ENCODE measurements at places on chromosomes 16 and 17. TPM values are rescaled to one million over a fixed set of nuclear protein-coding genes. Genes with fewer than 3 reads are reported as not detected.

- DNase-seq, result no peak
These were observed 93.2 kb downstream of the LITAF start for GRCh38 chr16:11493531-11493929.

NUBP2 gene
- total RNA-seq, result 91.8 TPM

- no peak for DNase-seq
These were observed 2.6 kb upstream of the KRTAP9-2 start for GRCh38 chr17:41223821-41224220.

DNA sequence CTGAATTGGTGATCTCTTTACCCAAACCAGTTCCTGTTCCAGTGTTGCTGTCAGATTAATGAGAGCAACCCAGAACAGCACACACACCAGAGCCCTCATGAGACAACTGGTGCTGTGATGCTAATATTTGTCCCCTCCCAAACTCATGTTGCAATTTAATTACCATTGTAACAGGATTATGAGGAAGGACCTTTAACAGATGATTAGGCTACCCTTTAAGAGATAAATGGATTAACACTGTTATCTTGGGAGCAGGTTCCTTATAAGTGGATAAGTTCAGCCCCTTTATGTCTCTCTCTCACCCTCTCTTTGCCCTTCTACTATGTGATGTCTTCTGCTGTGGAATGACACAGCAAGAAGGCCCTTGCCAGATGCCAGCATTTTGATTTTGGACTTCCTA lies 1.1 kb upstream of the CCDC182 start:
- DNase-seq, result no peak

GRCh38 chr17:62984801-62985200 lies 18.8 kb downstream of the TANC2 start:
- no peak for DNase-seq

GRCh38 chr17:15424521-15424920 lies 42.9 kb downstream of the CDRT4 start:
- no peak for DNase-seq

DNA sequence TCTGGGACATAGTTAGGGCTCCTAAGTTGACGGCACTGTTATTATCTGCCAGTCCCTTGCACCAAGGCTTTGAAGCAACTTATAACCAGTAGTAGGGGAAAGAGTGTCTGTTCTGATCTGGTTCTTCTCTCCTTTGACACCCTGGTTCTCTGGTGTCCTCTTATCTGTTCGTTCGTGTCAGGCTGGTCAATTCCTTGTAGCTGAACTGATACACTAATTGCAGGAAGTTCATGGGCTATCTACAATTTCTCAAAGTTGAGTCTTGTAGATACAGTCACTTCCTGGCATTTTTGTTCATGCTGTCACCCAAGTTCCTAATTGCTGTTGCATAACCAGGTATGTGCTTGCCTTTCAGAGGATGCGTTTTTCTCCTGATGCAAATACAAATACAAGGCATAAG lies 17.3 kb upstream of the MYO1D start:
- peak; percentile 26 for DNase-seq

- DNase-seq, result no peak
These were observed 6.2 kb upstream of the KANSL1 start for GRCh38 chr17:46199379-46199778.

DNA sequence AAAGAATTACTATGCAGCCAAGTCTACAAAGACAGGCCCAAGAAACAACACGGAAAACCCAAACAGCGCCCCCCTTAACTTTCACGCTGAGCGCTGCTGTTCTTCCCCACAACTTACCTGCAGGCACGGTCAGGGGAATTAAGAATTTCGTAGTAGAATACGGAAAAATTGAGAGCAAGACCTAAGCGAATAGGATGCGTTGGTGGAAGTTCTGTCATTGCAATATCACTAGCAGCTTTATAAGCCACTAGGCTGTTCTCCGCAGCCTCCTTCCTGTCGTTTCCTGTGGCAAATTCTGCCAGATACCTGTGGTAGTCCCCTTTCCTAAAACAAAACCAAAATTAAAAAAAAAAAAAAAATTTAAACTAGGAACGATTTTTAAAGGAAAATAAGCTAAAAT lies 39.0 kb downstream of the YWHAE start:
- no peak for DNase-seq

ATP2A1 gene
- total RNA-seq, result not detected

DNA sequence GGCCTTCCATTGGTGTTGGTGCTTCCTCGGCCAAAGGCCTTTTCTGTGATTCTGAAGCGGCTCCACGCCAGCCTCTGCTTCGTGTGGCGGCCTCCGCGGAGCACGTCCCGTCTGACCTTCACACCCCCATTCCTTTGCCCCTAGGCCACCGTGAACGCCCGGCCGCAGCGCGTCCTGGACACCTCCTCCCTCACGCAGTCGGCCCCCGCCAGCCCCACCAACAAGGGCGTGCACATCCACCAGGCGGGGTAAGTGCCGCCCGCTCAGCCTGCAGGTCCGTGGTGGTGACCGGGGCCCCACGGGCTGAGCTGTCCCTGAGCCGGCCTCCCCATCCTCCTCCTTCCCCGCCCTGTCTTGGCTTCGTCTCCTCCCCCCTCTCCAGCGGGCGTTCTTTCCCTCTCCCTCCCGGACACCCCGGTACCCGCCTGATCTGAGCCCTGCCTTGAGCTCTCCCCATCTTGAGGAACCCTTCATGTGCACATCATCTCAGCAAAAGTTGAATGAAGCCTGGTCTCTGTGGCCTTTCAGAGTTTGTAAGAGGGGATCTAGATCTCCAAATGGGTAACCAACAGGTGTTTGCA lies 69.0 kb upstream of the CHMP6 start:
- DNase-seq, result no peak

MYLK3 gene
- 0.34 TPM for total RNA-seq

SLC16A11 gene
- 1.1 TPM for total RNA-seq

DNA sequence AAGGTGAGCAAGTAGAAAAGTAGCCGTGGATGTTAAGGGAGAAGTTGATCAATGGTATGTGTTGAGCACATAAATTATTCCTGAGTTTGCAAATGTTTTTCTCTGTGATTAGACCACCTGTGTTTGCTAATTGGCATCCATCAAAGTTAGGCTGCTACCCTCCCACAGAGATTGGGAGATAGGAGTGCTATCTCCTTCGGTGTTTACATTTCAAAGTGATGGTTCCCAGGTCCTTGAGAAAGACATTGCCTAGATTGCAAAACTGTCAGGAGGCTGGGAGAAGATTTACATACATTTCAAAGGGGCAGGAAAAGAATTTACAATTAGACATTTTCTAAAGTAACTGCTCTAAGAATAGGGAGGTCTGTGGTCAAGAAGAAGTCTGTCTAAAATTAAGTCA lies 54.3 kb upstream of the CNTNAP4 start:
- no peak for DNase-seq

- no peak for DNase-seq
These were observed 358.7 kb downstream of the GRIN2A start for GRCh38 chr16:9823510-9823909.

DNA sequence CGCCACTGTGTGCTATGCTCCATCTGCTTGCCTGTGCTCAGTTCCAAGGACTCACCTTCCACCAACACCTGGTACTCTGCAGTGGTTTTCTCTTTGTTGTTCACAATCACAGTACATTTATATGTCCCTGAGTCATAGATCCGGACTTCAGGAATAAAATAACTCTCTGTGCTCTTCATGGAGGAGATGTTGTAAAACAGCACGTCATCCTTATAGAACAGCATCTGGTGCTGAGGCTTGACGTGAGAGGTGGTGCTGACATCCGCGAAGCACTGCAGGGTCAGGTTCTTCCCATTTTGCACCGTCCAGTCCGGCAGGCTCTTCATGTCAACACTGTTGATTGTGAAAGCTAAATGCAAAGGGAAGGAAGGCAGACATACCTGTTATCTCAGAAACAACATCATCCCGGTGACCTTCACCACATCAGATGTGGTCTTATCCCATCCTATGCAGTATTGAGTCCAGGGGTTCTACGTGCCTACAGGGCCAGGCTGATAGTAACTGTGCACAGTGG lies 12.8 kb downstream of the PECAM1 start:
- DNase-seq, result peak; percentile 86

DNA sequence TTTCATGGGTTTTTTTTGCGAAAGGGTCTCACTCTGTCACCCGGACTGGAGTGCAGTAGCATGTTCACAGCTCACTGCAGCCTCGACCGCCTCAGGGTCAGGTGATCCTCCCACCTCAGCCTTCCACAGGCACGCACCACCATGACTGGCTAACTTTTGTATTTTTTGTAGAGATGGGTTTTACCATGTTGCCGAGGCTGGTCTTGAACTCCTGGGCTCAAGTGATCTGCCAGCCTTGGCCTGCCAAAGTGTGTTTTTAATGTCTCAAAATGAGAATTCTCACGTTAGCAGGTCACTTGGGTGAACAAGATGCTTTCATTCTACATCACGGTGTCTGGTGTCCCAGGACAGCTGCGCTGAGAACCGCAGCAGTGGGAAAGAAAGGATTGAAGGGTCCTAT lies 3.2 kb downstream of the FBXO31 start:
- DNase-seq, result no peak

DNA sequence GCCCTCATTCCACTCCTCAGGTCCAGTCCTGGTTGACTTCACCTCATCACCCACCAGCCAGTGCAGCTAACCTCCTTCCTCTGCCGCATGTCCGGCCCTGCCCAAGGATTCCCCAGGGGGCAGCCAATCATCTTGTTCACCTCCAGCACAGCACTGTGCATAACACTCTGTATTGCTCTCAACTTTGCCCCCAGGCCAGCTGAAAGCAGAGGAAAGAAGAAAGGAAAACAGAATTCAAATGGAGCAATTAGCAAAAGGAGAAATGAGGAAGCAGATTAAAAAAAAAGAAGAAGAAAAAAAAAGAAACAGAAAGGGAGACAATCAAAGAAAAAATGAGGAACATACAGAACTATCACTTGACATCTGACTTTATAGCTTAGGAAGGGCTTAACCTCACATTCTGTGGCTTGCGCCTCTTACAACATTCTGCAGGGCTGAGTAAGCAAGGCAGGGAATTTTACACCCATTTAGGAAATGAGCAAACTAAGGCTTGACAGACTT lies 26.1 kb downstream of the GAS7 start:
- no peak for DNase-seq

SLX1A gene
- 44.0 TPM for total RNA-seq

DNA sequence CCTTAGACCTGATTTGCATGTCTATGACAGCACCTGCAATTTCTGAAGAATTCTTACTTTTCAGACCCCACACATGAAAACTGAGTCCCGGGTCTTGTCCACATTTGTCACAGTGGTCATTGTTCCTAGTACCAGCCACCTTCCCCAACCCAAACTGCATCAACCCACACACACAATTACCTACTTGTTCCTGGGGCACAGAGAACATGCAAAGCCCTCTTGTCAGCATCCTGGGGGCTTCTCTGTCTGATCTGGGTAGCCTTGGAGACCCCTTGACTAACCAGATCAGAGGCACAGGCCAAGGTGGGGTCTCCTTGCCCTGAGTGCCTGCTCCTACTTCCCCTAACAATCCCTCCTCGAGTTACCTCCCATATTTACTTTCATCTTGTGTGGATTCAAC lies 36.7 kb upstream of the PIK3R6 start:
- DNase-seq, result no peak

PPL gene
- 7.0 TPM for total RNA-seq

PPP1R27 gene
- not detected for total RNA-seq

DNA sequence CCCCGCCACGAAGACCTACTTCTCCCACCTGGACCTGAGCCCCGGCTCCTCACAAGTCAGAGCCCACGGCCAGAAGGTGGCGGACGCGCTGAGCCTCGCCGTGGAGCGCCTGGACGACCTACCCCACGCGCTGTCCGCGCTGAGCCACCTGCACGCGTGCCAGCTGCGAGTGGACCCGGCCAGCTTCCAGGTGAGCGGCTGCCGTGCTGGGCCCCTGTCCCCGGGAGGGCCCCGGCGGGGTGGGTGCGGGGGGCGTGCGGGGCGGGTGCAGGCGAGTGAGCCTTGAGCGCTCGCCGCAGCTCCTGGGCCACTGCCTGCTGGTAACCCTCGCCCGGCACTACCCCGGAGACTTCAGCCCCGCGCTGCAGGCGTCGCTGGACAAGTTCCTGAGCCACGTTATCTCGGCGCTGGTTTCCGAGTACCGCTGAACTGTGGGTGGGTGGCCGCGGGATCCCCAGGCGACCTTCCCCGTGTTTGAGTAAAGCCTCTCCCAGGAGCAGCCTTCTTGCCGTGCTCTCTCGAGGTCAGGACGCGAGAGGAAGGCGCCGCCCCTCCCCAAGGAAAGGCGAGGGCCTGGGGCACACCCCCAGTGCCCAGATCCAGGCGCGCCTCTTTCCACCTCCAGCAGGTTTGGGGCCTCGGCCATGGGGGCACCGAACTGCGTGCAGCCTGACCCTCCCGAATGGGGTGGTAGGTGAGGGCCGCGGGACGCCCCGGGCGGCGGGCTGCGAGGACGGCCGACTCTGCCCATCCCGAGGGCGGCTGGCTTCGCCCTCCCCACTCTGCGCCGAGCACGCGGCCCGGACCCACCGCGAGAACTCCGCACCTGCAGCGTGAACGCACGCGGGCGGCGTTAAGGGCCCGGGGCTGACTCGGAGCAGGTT lies 664 bp downstream of the HBQ1 start:
- peak; percentile 80 for DNase-seq

DNA sequence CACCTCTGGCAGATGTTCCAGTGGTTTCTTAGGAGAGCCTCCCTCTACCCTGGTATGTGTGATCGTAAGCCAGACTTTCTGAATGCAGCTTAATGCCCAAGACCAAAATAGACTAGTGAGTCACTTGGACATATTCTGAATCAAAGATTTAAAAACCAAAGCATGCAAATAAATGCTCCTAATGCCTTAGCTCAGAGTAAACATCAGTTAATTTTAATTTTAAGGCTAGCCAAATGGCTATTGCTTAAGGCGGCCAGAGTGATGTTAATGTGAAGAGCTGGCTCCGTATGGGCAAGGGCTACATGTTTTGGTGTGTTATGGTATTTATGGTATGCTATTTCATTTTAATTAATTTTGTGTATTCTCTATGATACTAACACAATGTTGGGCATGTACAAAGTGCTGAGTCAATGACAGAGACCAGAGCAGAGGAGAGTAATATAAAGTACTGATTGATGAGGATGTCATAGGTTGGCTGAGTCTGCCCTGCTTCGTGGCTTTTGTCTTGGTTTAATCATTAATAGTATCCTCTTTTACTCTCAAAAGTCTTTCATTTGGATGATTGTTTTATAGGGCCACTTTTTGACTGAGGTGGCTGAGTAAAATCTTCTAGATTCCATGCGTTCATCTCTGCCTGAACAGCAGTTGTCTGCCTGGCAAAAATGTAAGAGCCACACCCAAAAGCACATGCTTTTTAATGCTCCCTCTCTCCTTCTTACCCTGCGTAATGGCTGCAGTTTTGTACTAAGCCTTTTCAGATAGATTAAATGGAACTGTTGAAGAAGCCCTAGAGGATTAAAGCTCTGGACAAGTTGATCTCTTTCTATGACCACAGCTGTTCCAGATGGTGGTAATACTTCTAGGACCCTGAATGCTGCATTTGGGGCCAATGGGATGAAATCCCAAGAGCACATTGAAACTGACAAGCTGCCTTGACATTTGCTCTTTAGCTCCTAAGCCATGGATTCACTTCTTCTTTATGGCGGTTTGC lies 59.6 kb downstream of the MAP2K6 start:
- DNase-seq, result no peak

KCNJ2 gene
- total RNA-seq, result 11.6 TPM

DNA sequence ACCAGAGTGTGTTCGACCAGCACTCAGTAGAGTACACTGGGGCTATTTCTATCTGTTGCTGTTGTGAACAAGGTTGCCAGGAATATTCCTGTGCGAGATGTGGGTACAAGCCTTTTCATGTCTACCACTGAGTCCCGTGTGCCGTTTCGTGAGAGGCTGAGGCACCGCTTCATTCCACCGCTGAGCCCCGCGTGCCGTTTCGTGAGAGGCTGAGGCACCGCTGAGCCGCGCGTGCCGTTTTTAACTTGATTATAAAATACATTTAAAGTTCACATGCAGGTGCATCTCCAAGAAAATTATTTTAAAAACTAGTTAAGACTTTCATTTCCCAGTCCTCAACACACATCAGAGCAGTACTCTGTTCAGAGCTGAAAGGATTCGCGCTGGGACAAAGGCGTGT lies 78.7 kb upstream of the ZNF750 start:
- DNase-seq, result no peak
